ENCODE measurements at places on chromosomes 2 and 18. TPM values are rescaled to one million over a fixed set of nuclear protein-coding genes. Genes with fewer than 3 reads are reported as not detected.

The SCYGR4 gene
- not detected for total RNA-seq

The COLEC12 gene
- 22.2 TPM for total RNA-seq

The SCYGR6 gene
- not detected for total RNA-seq

- no peak for DNase-seq
These were observed 50.6 kb upstream of the ITSN2 start for GRCh38 chr2:24410976-24411375.

DNA sequence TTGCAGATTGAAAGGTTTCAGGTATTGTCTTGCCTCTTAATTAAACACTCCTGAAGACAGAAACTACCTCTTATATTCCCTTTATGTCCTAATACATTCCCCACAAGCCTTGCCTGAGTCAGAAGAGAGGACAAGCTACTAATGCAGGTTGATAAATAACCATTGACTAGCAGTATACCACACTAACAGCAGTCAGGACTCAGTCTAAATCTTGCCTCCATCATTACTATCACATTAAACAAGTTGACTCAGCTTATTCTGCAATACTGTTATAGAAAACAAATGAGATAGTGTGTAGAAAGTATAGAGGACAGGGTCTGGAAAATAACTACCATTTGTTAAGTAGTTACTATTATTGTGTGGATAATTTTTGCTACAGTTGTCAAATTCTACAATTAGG, 63.8 kb downstream of the TTC21B start:
- no peak for DNase-seq

GRCh38 chr2:120984046-120984445, 248.4 kb downstream of the GLI2 start:
- DNase-seq = no peak

GRCh38 chr2:38066421-38067115, 9.4 kb downstream of the CYP1B1 start:
- DNase-seq = no peak

DNA sequence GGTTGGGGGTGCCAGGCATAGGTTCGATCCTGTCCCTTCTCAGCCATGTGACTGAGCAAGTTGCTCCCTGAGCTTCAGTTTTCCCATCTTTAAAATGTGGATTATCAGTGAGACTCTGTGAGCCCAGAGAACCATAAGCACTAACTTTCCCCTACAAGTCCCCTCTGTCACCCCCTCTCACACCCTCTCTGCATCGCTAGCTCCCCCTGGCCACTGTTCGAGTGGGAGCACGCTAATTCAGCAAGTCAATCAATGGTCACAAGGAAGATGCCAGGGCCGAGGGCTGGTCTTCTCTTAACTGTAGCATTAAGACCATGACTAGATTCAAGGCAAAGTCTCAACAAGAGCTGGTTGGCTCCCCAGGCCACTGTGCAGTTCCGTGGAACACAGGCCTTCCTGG, 66.2 kb downstream of the BCL2L11 start:
- DNase-seq = no peak

DNA sequence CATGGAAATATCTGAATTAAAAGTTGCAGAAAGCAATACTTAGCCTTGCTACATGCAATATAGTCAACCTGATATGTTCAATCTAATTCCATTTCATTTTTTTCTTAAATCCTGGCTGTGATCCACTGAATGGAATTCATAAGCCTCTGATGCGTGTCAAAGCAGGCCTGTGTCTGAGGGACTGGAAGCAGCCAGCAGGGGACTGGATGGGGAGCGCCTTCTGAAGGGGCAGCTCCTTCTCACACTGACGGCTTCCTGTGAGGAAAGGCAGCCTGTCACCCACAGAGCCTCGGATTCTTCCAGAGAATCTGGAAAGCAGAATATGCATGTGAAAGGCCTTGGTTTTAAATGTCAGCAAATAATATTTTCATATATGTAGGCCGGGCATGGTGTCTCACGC, 73.5 kb downstream of the KCNF1 start:
- no peak for DNase-seq

DNA sequence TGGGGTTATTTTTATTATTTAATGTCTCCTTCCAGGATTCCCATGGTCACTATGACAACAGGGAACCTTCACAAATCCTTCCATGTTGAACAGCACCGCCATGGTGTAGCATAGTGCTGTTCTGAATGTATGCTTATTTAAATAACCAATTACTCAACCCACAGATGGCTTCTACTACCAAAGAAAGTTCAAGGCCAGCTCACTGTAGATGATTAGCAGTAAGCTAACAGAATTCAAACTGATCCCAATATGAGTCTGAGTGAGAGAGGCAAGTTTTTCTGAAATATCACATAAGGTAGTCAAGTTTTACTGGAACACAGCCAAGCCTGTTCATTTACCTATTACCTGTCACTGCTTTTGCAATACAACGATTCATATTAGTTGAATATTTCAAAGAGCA, 51.2 kb downstream of the CLASP1 start:
- no peak for DNase-seq

Measured in tibial nerve (tissue), 4 donors.